Activated CD8-positive, alpha-beta memory T cell treated with anti-CD3 and anti-CD28 coated beads for 1 hour (primary cell): ENCODE measurements at places on chromosomes 2 and 18.

DNA sequence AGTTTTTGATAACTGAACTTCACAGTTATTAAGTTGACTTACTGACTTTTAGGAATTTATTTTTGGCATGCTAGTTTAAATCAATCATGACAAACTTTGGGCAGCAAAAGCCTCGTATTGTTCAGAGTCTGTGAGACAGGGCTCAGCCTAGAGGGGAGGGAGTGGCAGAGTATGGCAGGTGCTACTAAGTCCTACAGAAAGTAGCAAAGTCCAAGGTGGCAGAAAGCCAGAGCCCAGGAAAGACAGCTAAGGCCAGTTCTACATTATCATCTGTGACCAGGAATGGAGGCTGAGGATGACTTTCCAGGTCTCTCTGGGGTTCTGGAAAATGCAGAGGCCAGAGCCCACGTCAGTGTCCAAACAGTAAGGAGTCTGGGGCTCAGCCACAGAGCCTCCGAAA, 34.2 kb downstream of the CHST10 start:
- no peak for DNase-seq

DNA sequence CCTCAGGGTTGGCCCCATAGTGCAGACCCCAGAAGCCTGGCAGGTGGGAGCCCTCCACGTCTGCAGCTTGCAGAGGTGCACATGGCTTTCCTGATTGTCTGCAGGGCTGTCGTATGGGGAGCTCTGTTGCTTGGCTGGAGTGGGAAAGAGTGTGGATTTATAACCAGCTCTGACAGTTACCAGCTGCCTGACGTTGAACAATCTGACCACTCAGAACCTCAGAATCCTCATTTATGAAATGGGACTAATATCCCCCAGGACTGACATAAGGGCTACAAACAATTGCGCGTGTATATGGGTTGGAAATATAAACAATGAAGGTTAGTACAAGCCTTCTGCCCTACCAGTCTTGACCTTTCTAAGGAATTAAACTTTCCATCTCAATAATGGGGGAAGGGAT, 13.9 kb upstream of the PXDN start:
- no peak for DNase-seq

- DNase-seq = no peak
Measured at GRCh38 chr2:178105566-178105965, 6.7 kb upstream of the RBM45 start.

GRCh38 chr2:201965550-201965949, 68.1 kb upstream of the FZD7 start:
- no peak for DNase-seq

GRCh38 chr2:10255189-10256030, 47.3 kb upstream of the HPCAL1 start:
- DNase-seq = no peak

GRCh38 chr2:215435280-215435869, 493 bp downstream of the FN1 start:
- DNase-seq = no peak

- DNase-seq = no peak
Measured at GRCh38 chr2:113965644-113966043, 75.8 kb downstream of the ACTR3 start.

DNA sequence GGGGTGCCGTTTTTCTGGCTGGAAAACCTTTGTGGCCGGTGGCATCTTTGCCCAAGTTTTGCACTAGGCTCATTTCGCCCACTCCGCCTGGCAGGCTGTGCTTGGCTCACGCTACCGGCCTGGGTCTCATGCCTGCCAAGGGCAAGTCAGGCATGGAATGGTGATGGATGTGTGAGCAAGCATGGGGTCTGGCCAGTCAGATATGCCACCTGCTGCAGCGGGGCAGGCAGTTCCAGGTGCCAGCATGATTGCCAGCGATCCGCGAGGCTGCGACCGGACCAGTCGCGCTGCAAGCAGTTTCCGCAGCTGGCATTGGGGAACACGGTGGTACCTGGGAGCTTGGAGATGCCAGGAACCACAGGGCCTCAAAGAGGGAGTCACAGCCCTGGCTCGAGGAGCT, 40.6 kb downstream of the TAF1B start:
- no peak for DNase-seq

DNA sequence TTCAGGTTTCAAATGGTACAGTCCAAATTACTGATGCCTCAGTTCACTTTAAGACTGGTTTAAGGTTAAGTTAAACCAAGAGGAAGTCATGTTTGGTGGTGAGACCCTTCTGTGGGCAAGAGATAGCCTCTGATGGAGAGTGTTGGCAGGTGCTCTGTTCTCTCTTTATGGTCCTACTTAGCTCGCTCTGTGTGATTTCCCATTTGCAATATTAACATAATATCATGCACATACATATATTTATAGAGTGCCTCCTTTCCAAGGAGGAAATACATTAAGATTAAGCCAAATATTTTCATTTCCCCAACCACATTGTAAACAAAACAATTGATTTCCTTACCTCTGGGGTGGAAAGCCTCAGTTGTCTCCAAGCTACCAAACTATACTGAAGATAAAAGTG, 222.4 kb downstream of the PIK3C3 start:
- DNase-seq = no peak

GRCh38 chr2:156343096-156343939, 10.8 kb upstream of the NR4A2 start:
- no peak for DNase-seq

- no peak for DNase-seq
Measured at GRCh38 chr18:74563999-74564398, 29.7 kb downstream of the CNDP1 start.

DNA sequence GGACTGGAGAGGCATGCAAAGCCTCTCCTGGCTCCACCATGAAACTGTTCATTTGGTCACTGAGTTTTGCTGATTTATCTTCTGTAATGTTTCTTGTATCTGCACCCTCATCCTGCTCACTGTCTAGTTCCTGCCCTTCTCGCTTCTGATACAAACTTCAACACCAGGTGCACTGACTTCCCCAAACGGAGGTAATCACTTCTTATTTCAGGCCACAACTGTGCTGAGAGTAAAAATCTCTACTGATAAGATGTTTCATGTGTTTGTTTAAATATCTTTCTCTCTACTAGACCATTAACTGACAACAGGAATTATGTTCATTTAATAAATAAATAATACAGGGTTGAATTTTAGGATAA, 10.9 kb upstream of the NT5C1B start:
- DNase-seq = no peak

- no peak for DNase-seq
Measured at GRCh38 chr2:207240649-207241048, 74.9 kb upstream of the KLF7 start.

GRCh38 chr2:162333968-162334367, 10.0 kb upstream of the GCA start:
- no peak for DNase-seq

- no peak for DNase-seq
Measured at GRCh38 chr2:221402072-221402471, 170.0 kb downstream of the EPHA4 start.

DNA sequence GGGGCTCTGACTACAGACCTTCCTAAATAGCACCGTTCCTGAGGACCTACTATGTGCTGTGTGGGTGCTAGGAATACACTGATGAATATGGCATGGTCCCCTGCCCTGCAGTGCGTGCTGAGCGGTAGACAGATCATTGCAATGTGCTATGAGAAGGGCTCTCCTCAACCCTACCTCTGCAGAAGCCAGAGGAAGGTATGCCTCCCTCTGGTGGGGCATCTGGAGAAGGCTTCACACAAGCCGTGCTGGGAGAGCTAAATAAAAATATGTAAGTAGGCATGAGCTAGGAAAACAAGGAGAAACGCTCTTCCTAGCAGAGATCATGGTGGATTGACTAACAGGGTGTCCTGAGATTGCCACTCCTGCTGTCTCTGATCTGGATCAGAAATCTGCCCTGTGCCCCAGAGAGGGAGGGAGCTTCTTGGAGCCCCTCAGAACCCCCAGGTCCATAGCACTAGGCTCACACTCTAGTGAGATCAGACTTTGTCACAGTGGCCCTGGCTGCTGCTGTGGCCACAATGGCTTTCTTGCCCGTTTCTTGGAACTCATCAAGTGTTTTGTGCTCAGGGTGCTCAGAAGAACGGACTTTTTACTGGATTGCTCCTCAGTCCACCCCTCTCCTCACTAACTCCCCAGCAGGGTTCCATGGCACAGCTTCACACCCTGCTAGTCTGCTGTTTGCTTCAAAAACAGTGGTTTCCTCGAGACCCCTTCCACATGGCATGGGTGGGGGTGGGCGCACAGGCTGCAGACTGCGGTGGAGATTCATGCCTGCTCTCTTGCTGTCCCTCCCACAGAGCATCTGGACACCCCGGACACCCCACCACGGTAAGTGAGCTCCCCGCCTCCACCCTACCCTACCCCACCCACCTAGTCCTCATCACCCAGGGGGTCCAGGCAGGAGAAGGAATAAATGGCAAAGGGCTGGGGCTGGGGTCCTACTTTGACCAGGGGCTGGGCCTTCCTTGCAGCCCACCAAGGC, 14.2 kb downstream of the SIGLEC15 start:
- DNase-seq = no peak

DNA sequence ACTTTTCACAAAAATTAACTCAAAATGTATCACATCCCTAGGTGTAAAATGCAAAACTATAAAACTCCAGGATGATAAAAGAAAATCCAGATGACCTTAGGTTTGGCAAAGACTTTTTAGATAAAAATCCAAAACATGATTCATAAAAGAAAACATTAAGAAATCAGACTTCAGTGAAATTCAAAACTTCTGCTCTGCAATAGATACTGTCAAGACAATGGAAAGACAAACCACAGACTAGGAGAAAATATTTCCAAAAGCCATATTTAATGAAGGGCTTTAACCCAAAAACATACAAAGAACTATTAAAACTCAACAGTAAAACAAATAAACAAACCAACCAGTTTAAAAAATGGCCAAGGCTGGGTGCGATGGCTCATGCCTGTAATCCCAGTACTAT, 173.6 kb upstream of the SPOPL start:
- no peak for DNase-seq

- no peak for DNase-seq
Measured at GRCh38 chr2:201985728-201986462, 47.8 kb upstream of the FZD7 start.

- DNase-seq = no peak
Measured at GRCh38 chr2:46117379-46117778, 179.8 kb upstream of the EPAS1 start.

DNA sequence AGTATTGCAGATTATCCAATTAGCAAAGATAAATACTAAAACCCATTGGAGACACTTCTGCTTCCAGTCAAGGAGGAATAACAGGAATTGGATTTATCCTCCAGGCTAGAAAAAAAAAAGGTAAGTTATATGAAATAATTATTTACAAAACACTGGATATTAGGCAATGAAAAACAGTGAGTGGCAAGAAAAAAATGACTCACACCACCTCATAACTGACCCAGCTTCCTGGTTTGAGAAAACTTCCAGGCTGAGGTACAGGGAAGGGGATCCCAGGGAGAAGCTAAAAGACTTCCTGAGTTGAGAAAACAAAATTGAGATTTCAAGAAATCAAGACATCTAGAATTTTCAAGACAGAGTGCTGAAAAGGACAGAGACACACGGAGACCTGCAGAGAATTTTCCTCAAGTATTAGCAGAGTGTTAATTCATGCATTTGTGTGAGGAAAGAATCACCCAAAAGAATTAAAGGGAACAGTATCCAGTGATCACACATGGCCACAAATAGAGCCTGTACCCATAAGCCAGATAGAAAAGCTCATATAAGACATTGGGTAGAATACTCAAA, 17.4 kb downstream of the SRD5A2 start:
- DNase-seq = no peak

- DNase-seq = no peak
Measured at GRCh38 chr2:128513116-128513960, 194.7 kb upstream of the HS6ST1 start.

GRCh38 chr2:22290302-22290701, 1094.7 kb upstream of the KLHL29 start:
- no peak for DNase-seq

GRCh38 chr2:174663550-174663949, 65.9 kb upstream of the WIPF1 start:
- no peak for DNase-seq

GRCh38 chr18:23512641-23513040, 9.3 kb downstream of the RMC1 start:
- no peak for DNase-seq

GRCh38 chr2:43233218-43234212, 7.1 kb upstream of the ZFP36L2 start:
- DNase-seq = no peak

DNA sequence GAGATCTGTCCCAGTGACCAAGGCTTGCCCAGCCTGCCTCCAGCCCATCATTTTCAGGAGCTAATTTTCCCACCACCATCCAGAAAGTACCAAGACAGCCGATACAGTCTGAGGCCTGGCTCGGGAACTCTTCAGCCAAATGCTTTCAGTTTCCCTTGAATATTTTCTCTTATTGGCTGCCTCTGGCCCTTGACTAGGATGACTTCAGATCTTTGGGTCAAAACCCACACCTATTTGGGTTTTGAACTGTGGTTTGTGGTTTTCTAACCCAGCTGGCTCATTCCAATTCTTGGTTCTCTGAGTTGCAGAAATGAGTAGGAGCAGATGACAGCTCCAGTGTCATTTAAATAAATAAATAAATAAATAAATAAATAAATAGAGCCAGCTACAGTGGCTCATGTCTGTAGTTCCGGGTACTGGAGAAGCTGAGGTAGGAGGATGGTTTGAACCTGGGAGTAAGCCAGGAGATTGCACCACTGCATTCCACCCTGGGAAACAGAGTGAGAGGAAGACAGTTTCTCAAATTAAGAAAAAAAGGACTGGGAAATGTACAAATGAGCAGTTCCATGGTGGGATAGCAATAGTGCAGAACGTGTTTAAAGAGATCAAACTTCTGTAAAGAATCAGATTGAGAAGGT, 465.0 kb upstream of the SOX11 start:
- DNase-seq = no peak

DNA sequence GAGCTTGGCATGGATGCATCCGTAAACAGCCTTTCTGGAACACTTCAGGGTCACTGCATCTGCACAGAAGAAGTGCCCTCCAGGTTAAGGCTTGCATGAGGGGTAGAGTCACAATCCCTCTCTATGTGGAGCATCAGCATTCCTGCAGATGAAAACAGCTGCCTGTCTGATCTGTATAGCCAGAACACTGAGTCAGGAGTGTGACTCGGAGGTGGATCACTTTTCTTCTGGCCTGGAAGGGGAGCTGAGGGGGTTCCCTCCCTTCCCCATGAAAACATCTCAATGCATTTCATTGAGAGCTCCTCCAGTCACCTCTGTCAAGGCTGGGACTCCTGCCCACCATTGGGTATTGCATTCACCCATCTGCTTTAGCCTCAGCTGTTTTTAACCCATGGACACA, 72.5 kb upstream of the SERPINE2 start:
- DNase-seq = no peak

DNA sequence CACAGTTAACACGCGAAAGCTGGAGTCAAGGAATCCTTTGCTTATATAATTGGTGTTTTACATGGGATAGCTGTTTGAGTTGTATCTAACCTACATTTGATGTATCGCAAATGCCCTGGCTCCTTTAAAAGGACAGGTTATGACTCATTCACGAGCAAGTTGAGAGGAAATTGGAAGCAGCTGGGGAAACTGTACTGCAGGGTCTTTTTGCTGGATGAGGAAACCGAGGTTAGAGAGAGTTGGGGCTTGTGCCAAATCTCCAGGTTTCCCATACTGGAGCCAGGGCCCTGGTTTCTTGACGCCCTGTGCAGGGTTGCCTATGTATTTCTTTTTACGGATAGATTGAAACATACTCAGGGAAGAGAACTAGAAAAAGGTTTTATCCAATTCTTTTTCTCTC, 60.0 kb upstream of the SPTBN1 start:
- no peak for DNase-seq
